ENCODE measurements at places on chromosomes 3 and 15.

DNA sequence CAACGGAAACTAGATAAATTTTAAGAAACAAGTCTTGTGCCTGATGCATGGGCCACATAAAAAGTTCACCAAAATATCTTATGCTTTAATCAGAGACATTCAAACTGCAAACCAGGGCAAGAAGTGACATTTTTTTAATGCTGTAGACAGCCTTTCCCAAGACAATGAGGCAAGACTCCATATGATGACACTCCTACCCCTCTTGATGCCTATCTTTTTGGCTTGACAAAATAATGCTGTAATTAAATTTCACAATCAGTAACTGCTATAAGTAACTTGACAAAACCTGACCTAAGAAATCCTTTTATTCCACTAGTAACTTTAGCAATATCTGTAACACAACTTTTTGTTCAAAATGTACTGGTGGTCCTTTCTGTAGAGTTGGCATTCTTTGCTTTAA lies 48.7 kb downstream of the ECT2 start:
- DNase-seq: no peak

GRCh38 chr3:40584625-40585189 lies 59.9 kb downstream of the ZNF621 start:
- peak; percentile 84 for DNase-seq

- no peak for DNase-seq
Observed at GRCh38 chr3:114011059-114011797, 45.1 kb downstream of the CCDC191 start.

DNA sequence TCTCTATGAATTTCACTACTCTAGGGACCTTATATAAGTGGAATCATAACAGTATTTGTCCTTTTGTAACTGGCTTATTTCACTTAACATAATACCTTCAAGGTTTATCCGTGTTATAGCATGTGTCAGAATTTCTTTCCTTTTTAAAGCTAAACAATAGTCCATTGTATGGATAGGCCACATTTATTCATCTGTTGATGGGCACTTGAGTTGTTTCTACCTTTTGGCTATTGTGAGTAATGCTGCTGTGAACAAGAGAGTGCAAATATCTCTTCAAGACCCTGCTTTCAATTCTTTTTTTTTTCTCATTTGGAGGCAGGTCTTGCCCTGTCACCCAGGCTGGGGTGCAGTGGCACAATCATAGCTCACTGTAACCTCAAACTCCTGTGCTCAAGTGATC lies 56.5 kb downstream of the CHCHD6 start:
- DNase-seq: no peak

- no peak for DNase-seq
Observed at GRCh38 chr3:57031631-57032541, 28.6 kb upstream of the SPATA12 start.

- peak; percentile 34 for DNase-seq
Observed at GRCh38 chr15:101276501-101277037, 716 bp downstream of the SELENOS start.

- no peak for DNase-seq
Observed at GRCh38 chr15:65812916-65813315, 20.8 kb upstream of the DENND4A start.

- no peak for DNase-seq
Observed at GRCh38 chr3:110530902-110531301, 540.7 kb upstream of the NECTIN3 start.

GRCh38 chr15:75213768-75214221 lies 12.1 kb downstream of the C15orf39 start:
- no peak for DNase-seq

GRCh38 chr15:52184721-52185120 lies 6.5 kb downstream of the GNB5 start:
- DNase-seq: no peak

- DNase-seq: no peak
Observed at GRCh38 chr3:182375916-182376315, 417.4 kb upstream of the ATP11B start.

DNA sequence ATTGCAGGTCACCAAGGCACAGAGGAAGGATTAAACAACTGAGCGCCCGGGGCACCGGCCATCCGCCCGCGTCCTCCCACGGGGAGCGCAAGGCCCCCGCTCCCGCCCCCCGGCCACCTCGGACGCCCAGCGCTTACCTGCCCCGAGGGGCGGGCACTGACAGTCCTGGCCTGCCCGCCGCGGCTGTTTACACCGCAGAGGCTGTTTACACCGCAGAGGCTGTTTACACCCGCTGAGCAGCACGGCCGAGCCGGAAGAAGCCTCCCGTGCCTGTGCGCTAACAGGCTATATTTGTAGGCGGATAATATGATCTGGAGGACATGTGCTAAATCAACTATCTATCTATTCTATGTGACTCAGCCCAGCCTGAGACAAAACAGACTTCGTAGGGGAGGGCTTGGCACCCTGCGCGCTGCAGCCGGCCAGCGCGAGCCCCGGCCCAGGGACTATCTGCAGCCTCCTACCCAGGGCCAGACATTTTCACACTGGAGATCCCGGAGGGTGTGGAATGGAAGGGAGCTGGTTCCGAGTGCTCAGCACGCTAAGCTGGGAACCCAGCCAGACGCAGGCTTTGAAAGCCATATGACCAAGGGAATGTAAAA lies at the start of gene LRRC2:
TSS of gene LRRC2 (minus strand) at position 263 of the 602 bp plus-strand sequence. CDS start 14,711 bp downstream, outside the sequence.
- peak; percentile 28 for DNase-seq

GRCh38 chr15:48577469-48577868 lies 68.0 kb downstream of the FBN1 start:
- no peak for DNase-seq

GRCh38 chr3:179768080-179768479 lies 115.2 kb downstream of the USP13 start:
- DNase-seq: no peak
